ENCODE measurements at places on chromosomes 16 and 17. TPM values are rescaled to one million over a fixed set of nuclear protein-coding genes. Genes with fewer than 3 reads are reported as not detected.

DNA sequence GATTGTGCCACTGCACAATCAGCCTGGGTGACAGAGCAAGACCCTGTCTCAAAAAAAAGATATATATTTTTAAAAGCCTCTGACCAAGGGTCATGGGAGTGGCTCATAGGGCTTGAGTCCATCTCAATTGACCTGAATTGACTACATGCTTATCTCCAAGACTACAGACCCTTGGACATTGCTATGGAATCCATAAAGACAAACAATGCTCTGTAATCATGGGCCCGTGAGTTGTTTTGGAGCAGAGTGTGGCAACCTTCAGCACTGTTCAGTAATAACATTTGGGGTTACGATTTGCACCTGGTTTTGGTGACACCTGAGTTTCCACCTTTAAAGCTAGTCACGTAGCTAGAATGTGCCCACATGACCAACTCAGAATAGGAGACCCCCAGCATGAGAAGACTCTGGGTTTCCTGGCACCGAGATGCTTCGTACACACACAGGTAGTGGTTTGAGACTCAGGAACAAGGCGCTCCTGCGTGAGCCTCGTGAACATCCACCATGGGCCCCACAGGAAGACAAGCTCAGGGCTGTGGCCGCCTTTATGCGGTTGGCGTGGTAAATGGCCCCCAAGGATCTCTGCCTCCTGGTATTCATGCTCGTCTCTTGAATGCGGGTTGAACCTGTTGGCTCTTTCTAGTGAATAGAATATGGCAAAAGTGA is 66.6 kb upstream of the RPH3AL start:
- DNase-seq, result no peak

DNA sequence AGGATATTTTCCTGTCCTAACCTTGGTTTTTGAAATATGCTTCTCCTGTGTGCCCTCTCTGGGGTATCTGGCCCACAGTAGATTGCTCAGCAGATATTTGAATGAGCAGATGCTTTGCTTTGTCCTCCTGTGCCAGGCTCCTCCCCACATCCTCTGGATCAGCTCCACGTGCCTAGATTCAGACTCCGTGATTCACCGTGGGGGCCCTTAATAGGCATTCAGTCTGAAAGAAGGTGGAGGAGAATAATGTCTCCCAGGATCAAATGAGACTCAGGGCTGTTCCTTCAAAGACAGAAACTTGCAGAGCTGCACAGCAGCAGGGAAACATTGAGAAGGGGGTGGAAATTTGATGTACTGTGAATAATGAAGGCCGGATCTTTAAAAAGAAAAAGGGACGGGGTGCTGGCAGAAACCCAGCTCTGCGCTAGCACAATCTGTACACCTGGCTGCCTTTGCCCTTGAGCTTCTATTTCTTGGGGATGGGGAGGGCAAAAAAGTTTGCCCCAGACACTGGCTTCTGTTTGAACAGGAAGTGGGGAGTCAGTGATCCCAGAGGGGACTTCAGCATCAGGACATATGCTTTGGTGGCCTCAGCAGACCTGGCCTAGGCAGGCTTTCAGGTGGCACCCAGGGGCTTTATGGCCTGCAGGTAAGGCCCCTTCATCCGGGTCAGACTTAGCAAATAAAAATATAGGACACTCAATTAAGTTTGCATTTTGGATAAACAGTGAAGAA is 15.9 kb upstream of the SLC12A3 start:
- DNase-seq, result peak; percentile 19

DNA sequence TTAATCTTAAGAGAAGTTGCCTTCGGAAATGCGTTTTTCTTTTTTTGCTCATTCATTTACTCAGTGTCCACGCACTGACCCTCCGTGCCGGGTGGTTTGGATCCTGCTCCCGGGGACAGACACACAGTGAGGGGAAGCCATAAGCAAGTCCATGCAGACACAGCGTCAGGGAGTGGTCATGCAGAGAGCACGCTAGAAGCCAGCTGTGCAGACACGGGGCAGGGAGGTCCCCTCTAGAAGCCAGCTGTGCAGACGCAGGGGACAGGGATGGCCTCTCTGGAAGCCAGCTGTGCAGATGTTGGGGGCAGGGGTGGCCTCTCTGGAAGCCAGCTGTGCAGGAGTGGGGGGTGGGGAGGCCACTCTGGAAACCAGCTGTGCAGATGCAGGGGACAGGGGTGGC is 4.8 kb downstream of the GAA start:
- DNase-seq, result no peak

GRCh38 chr16:70157105-70157476 is 16.5 kb upstream of the CLEC18C start:
- DNase-seq, result no peak

- no peak for DNase-seq
Observed at GRCh38 chr16:75246504-75247205, 4.8 kb downstream of the BCAR1 start.

The ZBTB4 gene
- 50.6 TPM for total RNA-seq

GRCh38 chr16:47886631-47887415 is 269.0 kb downstream of the ABCC12 start:
- no peak for DNase-seq

The SBK1 gene
- total RNA-seq, result 18.4 TPM

GRCh38 chr17:42677921-42678781 is 1.4 kb upstream of the PLEKHH3 start:
- peak; percentile 81 for DNase-seq

- no peak for DNase-seq
Observed at GRCh38 chr16:81995651-81996050, 15.6 kb downstream of the SDR42E1 start.

The GJC1 gene
- 42.6 TPM for total RNA-seq

DNA sequence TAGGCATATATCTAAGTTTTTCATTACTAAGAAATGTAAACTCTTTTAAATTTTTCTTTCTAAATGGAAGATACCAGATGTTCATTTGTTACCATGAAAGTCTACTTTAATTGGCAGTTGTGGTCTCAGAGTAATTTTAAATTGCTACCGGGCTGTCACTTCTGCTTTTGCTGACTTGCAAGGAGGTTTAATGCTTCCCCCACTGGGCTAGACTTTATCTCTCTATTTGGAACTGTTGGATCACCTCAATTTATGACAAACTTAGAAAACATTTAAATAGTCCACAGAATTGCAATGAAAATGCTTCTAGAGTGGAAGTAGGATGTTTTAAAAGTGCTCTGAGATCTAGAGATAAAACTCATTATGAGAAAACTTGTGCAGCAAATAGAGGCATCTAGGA is 479.8 kb upstream of the GOT2 start:
- DNase-seq, result no peak

The MT1M gene
- not detected for total RNA-seq

- no peak for DNase-seq
Observed at GRCh38 chr16:28089992-28090365, 26.5 kb upstream of the GSG1L start.

The TSPAN10 gene
- 8.6 TPM for total RNA-seq

DNA sequence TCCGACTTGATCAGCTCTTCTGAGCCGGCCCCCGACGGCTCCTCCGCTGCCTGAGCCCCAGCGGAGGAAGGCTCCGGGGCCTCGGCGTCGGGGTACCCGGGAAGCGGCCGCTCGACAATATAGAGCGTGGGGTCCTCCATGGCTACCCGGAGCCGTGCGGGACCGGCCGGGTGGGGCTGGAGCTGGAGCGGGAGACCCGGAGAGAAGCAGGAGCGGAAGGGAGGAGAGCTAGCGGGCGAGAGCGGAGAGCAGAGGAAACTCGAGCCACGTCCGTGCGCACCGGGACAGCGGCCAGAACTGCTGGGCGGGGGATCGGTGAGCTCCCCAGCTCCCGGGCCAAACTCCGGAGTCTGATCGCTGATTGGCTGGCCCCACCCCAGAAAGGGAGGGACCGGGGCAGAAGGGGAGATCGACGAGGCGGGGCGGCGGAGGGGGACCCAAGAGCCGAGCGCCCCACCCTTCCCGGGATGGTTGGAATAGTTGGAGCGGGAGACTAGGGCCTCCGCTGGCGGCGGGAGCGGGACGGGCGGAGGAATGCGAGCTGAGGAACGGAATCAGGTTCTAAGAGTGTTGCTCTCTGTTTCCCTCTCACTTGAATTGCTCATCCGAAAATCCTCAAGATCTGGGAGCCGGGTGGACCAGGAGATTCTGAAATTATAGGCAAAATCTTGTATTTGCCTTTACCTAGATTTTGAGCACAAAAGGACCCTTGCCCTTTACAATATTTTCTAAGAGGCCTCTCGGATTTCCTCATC is at the start of gene CAVIN1:
Gene CAVIN1 (minus strand): TSS at position 299 of the 755 bp plus-strand sequence. CDS start 159 bp downstream, at position 140.
- peak; percentile 97 for DNase-seq

The KRT24 gene
- not detected for total RNA-seq

DNA sequence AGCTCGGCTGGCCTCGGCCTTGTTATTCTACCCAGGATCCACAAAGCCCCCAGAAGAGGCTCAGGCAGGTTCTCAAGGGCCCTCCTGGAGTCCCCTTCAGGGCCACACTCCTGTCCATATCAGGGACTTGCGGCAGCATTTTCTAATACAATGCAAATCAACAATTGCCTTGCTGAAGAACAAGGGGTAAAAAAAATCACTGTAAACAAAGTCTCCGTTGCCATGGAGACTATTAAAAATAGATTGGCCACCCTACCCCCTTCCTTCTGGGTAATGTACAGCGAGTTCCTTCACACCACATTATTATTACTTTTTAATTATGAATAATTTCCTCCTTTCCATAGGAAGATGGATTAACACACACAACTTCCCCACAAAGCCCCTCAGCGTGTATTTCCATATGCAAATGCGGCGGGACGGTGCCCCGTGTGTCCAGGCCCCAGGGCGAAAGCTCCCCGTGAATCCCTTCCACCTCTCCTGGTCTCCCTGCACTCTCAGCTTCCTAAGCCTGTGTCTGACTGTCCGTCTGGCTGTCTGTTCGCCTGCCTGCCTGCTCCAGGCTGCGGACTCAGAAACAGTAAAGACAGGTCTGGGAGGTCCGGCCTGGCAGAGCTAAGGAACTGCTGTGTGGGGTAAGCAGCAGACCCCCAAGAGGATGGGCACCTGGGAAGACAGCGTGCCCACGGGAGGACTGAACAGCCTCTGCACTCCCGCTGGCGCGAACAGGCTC is 196.6 kb downstream of the RBFOX3 start:
- DNase-seq, result no peak
